ENCODE measurements at places on chromosomes 1 and 21. TPM values are rescaled to one million over a fixed set of nuclear protein-coding genes. Genes with fewer than 3 reads are reported as not detected.

SPRR2G gene
- not detected for polyA plus RNA-seq

FCER1G gene
- polyA plus RNA-seq = 38.3 TPM

HSD3B1 gene
- polyA plus RNA-seq = 69.2 TPM

DNA sequence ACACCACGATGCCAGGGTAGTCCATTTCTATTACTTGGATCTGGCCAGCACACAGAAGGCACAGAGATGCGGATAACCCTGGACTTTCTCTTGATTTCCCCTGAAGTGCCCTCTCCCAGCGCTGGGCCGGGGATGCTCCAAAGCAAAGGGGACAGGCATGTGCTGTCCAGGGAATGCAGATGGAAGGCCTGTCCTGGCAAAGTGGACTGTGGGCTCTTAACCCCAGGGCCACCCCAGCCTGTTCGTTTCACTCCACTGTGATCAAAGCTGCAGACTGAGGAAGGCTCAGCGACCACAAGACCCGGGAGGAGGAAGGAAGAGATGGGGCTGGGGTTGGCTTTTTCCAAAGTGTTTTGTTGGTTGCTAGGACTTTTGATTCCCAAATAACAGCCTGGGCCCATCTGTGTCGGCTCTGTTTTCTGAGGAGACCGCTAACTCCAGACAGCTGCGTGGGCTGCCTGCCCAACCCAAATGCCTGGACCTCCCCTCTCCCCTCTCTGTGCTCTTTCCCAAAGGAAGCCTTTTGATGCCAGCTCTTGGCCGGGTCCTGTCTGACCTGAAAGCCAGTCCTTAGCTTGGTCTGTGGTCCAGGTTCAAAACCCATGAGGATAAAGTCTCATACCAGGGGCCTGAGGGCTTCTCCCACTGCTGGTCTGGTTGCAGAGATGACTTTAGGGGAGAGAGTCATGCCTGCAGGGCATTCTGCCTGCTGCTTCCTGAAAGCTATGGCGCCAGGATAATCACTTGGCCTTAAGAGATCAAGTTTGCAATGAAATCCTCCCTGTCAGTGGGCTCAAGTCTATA is 119.6 kb upstream of the CD34 start:
- DNase-seq = peak; percentile 79

- DNase-seq = no peak
Observed at GRCh38 chr1:44068442-44068921, 37.2 kb upstream of the SLC6A9 start.

DNA sequence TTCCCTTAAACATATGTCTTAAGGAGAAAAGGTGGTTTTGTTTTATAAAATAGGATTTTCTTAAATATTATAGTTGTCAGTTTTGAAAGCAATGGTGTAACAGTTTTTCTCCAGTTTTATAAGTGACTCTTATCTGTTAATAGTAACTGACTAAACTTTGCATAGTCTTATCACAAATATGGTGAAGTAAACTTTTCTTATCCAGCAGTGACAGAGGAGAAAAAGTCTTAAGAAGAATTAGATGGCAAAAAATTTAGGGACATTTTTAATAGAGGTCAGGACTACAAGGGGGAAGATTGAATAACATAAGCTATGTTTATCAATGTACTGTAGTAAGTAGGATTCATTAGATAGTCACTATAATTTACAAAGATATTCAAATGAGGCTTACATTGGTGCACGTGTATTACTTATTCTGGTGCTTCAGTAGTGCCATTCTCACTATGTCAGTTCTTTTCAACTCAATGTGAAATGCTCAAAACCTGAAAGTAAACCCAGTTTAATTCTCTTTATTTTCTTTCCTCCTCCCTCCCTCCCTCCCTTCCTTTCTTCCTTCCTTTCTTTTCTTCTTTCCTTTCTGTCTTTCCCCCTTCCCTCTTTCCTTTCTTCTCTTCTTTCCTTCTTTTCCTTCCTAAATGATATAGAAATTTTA is 26.1 kb downstream of the F3 start:
- DNase-seq = no peak

SLC6A9 gene
- polyA plus RNA-seq = 14.1 TPM

DNA sequence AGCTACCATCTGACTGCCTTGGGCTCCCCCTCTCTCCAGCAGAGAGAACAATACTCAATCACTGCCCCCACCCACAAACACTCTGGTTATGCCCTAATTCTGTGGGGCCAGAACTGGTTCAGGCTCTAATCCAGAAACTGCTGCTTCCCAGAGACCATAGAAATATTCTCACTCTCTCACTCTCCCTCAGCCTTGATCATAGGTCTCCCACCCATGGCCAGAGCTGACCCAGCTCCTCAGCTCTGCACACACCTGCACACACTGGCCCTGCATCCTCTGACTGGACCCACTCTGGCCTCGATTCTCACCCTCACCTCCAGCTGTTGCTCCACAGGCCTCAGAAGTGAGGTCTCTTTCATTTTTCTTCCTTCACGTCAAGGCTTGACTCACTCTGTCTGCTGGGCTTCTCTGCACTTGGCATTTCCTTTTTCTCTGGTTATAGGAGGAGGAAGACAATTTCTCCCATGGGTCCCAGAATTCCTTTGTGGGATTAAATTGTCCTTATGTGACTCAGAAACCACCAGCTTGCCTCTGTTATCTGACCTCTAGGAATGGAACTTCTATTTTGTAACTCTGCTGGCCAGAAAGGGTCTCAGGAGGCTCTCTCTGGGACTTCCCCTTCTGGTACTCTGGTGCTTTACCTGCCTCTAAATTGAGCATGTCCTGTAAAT is 15.6 kb upstream of the ZMYM6 start:
- no peak for DNase-seq

RNF186 gene
- polyA plus RNA-seq = not detected

GRCh38 chr1:17795836-17796645 is 40.9 kb downstream of the ACTL8 start:
- DNase-seq = no peak

LCE1F gene
- not detected for polyA plus RNA-seq

TDRD10 gene
- 6.2 TPM for polyA plus RNA-seq

PPM1J gene
- 0.78 TPM for polyA plus RNA-seq

GRCh38 chr1:241077386-241078147 is 279.4 kb downstream of the RGS7 start:
- no peak for DNase-seq

DNA sequence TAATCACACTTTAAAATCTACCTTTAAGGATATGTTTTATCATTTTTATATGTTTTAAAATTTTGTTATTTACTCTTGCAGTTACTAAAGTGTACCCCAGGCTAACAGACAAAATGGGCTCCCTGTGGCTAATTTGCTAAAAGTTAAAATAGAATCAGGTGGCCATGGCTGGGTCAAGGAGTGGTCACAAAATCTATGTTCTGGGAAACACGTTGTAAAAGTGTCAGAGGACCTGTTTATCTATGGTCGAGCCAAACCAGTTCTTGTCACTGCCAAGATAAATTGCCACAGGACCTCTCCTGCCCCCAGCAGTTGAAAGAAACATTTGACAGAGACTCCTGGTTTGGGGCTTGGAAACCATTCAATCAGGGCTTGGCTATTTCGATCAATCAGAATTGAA is 21.2 kb upstream of the TTLL7 start:
- DNase-seq = no peak

ASPM gene
- polyA plus RNA-seq = 0.31 TPM

- no peak for DNase-seq
Observed at GRCh38 chr1:229696385-229696784, 70.3 kb downstream of the URB2 start.

DNA sequence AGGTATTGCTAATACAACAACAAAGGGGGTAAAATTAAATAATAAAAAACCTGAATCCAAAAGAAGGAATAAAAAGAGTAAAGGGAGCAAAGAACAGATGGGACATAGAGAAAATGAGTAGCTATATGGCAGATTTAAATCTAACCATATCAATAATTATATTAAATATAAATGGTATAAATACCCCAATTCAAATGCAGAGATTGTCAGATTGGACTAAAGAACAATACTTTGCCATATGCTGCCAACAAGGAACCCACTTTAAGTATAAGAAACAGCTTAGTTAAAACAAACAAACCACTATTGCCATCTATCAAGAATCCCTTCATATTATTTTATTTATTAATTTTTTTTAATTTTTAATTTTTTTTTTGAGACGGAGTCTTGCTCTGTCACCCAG is 86.8 kb downstream of the MT1HL1 start:
- no peak for DNase-seq

DNA sequence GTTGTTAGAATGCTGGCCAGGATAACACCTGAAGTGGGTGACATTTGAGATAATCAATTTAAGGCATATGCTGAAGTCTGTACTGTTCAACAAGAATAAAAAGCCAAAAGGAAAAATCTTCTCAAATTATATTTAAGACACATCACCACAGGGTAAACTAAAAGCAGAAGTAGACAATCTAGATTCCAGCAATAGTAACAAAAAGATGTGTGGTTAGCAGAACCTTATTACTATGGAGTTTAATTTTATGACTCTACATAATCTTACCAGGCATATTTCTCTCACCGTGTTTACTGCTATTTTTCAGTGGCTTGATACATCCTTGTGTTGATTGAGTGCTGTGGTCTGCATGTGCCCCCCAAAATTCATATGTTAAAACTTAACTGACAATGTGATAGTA is 300.4 kb upstream of the ZP4 start:
- no peak for DNase-seq

USP21 gene
- polyA plus RNA-seq = 29.2 TPM

DNA sequence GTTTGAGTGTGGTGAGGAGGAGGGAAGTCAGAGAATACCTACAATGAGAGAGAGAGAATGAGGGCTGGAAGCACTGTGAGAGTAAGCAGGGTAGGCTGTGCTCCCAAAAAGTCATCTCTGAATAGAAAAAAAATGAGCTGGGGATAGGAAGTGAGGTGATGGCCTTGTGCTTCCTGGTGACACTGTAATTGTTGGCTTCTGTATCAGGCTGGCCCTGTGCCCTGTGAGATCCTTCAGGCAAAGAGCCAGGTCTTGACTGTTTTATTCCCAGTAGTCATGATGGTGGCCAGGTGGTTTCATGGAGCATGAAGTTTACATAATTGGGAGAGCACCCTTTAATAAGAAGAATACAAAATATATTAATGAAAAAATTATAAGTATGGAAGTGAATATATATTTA is 20.4 kb upstream of the SPATA6 start:
- no peak for DNase-seq

ZBTB8B gene
- polyA plus RNA-seq = 0.04 TPM

- DNase-seq = no peak
Observed at GRCh38 chr1:76909311-76909710, 42.0 kb downstream of the ST6GALNAC5 start.

GPN2 gene
- polyA plus RNA-seq = 20.9 TPM

DNA sequence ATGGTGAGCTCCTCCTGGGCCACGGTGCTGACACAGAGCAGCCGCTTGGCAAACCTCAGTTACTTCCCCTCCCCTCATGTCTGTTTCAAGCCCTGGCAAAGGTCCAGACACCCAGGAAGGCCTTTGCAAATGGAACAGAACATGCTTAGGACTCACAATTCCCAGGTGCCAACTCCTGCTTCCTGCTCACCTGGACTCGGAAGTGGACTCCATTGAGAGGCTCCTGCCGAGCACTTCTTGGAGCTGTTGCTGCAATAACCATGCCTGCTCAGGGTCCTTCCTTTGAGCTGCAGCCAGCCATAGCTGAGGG is 10.7 kb downstream of the DCST2 start:
- no peak for DNase-seq

DNA sequence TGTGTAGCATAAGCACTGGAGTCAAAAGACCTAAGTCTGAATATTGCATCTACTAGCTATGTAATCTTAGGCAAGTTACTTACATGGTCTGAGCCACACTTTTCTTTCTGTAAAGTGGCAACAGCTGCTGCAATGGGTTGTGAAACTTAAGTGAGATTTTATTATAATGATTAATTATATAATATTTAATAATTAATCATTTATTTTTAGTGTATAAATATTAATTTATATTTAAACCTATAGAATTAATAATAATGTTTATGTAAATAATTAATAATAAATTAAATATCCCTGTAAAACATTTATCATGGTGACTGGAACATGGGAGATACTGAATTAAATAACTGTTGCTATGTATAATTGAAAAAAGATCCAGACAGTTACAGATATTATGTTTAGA is 180.3 kb downstream of the LRRC40 start:
- no peak for DNase-seq

KRTAP21-2 gene
- polyA plus RNA-seq = not detected

GRCh38 chr1:149936170-149936991 is at the start of gene MTMR11:
TSS of gene MTMR11 (minus strand) at chr1:149936879. CDS start at chr1:149936647, 232 bp downstream.
- DNase-seq = no peak

DNA sequence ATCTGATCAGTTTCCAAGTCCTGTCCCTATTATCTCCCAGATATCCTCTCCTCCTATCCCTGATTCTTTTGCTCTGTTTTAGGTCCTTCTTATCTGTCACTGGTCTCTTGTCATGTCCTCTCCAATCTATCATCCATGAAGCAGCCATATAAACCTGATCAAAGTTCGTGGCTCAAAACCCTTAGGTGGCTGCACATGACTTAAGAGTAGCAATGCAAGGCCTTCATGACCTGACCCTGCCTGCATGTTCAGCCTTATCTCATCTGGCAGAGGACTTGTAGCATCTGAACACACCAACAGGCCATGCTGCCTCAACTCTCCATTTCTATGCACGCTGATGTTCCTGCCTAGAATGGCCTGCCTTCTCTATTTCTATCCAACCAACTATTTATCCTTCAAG is 65.2 kb downstream of the NOS1AP start:
- DNase-seq = no peak
